AG09309 (cell line): ENCODE measurements at places on chromosomes 5 and 9.

GRCh38 chr9:93597871-93598646 is 21.7 kb downstream of the PHF2 start:
- DNase-seq: no peak

- no peak for DNase-seq
Observed at GRCh38 chr5:138951091-138951985, 76.2 kb upstream of the LRRTM2 start.

DNA sequence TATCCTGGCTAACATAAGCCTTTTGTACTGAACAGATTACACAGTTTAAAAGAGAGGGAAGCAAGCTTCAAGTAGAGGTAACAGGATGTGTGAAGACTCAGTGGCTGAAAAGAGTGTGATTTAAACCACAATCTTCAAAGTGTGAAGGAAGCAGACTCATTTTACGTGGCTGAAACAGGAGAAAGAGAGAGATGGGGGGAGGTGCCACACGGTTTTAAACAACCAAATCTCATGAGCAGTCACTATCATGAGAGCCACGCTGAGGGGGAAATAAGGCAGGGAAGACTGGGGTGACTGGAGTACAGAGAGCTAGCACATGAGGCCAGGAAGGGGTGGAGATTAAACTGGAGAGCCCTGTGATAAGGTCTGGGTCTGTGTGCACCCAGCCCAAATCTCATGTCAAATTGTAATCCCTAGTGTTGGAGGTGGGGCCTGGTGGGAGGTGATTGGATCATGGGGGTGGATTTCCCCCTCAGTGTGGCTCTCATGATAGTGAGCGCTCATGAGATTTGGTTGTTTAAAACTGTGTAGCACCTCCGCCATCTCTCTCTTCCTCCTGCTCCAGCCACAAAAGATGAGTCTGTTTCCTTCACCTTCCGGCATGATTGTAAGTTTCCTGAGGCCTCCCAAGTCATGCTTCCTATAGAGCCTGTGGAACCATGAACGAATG is 318.6 kb upstream of the CD180 start:
- no peak for DNase-seq

GRCh38 chr5:163436515-163436914 is 880 bp upstream of the CCNG1 start:
- DNase-seq: no peak

- DNase-seq: peak; percentile 29
Observed at GRCh38 chr5:55154873-55155272, 5.1 kb upstream of the GPX8 start.

GRCh38 chr5:56852228-56853000 is 37.1 kb downstream of the MAP3K1 start:
- no peak for DNase-seq

- DNase-seq: no peak
Observed at GRCh38 chr5:354581-355378, 33.3 kb downstream of the AHRR start.

DNA sequence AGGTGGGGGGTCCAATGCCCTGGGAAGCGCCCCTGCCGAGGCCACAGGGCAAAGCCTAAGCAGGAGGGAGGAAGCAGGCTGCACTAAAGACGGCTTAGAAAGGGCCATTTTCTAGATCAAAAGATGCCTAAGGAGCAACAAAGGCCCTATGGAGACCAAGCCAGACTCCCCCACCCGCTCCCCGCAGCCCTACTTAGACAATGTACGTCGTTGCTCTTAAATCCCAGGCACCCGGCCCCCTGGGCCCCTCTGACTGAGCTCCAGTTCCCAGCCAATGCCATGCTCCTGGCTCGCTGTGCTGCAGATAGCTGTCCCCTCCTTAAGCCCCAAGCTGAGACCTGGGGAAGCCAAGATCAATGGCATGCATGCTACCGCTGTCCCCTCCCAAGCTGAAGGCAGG is 10.3 kb downstream of the IPPK start:
- no peak for DNase-seq

- DNase-seq: no peak
Observed at GRCh38 chr9:103839197-103839596, 254.9 kb upstream of the SMC2 start.

- DNase-seq: no peak
Observed at GRCh38 chr5:98004463-98004862, 769.0 kb upstream of the RGMB start.

GRCh38 chr9:86589273-86589672 is 235.1 kb upstream of the TUT7 start:
- DNase-seq: no peak

GRCh38 chr9:128102861-128103588 is 24.5 kb downstream of the PTGES2 start:
- no peak for DNase-seq

GRCh38 chr5:80055491-80056170 is 20.5 kb downstream of the THBS4 start:
- no peak for DNase-seq

- DNase-seq: no peak
Observed at GRCh38 chr5:27318701-27319100, 280.3 kb upstream of the CDH9 start.

- DNase-seq: no peak
Observed at GRCh38 chr5:74130155-74130897, 504.3 kb downstream of the ARHGEF28 start.

- DNase-seq: no peak
Observed at GRCh38 chr5:169736653-169737052, 99.6 kb downstream of the DOCK2 start.

DNA sequence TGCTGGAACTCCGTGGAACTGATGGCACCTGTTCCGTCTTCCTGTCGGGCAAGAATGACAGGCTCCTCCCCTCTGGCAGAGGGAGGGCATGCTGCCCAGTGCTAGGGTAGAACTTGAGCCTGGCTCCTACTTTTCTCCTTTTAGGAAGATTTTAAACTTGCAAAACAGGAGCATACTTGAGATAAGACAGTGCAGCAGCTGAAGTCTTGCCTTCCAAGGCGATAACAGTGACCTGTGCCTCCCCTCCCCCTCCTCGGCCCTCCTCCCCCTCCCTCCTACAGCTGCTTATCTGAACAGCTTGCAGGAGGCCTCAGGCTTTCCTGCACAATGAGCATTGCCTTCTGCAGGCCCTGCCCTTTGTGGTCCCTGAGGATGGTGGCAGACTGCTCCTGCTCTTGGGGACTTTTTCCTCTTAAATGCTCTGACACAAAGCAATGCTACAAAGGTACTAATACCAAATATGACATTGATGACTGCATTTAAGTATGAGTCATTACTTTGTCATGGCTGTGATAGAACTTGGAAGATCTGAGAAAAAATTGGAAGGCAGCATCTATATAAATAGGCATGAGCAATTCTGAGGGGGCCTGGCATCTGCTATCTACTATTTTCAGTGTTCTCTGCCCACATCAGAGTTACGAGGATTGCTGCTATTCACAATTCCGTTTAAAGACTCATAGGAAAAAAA is 2.0 kb downstream of the GADD45G start:
- no peak for DNase-seq

DNA sequence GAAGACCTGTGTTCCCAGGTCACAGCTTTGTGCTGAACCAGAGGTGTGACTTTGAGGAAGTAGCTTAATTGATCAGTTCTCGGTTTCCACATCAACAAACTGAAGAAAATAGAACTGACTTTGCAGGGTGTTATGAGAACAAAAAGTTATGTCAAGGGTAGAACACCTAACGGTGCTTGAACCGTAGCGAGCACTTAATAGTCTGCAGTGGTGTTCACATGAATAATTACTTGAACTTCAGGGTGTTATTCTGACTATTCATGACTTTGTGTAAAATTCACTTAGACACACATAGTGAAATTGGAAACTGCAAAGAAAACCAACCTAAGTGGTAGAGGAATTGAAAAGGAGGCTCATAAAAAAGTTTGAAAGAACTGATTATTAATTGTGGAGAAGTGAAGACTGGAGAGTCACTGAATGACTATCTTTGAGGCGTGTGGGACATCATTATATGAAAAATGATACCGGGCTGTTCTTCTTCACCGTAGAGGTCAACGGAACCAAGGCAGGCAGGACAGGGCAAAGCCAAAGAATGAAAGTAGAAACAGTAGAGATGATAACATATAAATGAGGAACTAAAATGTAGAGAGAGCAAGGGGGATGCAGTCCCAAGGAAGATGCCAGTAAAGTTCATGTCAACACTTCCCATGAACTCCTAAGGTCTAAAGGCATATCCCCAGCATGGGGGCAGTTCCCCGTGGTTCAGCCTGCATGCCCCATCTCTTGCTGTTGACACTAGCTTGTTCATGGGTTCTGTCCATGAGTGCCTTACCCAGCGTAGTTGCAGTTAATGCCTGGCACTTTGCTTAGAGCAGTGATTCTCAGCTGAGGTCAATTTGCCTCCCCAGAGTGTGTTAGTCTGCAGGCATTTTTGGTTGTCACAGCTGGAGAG is 118.7 kb downstream of the ZNF462 start:
- DNase-seq: no peak

GRCh38 chr5:173472164-173472563 is 143.9 kb upstream of the STC2 start:
- DNase-seq: peak; percentile 94
